Breast epithelium (tissue), 4 donors: ENCODE measurements at places on chromosomes 2 and 18. TPM values are rescaled to one million over a fixed set of nuclear protein-coding genes. Genes with fewer than 3 reads are reported as not detected.
A peak's percentile ranks its signal among the peaks of the same experiment; 100 is the strongest.

DNA sequence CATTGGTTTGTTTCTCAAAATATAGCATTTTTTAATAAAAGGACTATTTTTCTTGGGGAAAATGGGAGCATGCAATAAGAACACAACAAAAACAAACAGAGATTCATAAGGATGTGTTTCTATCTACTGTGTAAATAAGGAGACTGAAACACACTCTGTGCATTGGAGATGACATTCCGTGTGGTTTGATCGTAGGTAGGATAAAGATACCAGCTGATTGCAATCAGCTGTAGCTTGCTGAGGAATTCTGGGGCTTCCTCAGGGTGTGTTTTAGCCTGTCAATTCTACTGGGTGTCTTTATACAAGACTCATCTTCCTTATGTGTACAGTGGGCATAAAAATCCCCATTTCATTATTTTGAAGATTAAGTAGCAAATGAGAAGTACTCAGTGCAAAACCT lies 591.6 kb downstream of the DSC3 start:
- no peak for DNase-seq

GRCh38 chr18:71322201-71322600 lies 1033.4 kb downstream of the SOCS6 start:
- DNase-seq, result no peak

DNA sequence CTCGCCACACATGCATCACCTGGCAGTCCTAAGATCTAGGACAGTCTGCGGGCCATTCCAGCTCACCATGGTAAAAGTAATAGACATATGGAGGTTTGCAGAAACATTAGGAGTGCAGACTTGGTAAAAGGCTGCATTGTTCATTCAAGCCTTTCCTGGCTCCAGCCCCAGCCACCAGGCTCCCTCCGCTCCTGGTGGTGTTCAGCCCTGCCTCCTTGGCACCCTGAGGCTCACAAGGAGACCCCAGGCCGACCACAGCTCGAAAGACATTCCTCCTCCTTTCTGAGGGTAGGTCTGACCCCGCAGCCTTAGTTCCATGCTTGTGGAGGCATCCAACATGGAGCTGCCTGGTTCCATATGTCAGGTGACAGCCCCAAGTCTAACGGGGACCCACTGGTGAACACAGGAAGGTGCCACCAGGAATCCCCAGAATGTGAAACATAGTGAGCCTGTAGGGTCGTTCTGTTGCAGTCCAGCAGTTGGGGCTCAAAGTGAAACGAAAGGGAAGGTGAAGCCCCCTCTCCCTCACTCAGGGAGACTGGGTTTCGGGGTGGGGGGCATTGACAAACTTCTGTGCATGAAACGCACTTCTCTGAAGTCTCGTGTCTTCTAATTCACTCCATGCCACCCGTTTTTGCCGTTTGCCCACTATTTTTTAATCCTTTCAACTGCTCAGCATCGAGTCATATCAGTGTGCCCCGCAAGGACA lies 5.0 kb upstream of the SP100 start:
- no peak for DNase-seq

GRCh38 chr2:100821255-100821910 lies 1.4 kb downstream of the NPAS2 start:
- DNase-seq, result no peak

- DNase-seq, result no peak
These were observed 57.4 kb upstream of the B3GNT7 start for GRCh38 chr2:231337807-231338759.

DNA sequence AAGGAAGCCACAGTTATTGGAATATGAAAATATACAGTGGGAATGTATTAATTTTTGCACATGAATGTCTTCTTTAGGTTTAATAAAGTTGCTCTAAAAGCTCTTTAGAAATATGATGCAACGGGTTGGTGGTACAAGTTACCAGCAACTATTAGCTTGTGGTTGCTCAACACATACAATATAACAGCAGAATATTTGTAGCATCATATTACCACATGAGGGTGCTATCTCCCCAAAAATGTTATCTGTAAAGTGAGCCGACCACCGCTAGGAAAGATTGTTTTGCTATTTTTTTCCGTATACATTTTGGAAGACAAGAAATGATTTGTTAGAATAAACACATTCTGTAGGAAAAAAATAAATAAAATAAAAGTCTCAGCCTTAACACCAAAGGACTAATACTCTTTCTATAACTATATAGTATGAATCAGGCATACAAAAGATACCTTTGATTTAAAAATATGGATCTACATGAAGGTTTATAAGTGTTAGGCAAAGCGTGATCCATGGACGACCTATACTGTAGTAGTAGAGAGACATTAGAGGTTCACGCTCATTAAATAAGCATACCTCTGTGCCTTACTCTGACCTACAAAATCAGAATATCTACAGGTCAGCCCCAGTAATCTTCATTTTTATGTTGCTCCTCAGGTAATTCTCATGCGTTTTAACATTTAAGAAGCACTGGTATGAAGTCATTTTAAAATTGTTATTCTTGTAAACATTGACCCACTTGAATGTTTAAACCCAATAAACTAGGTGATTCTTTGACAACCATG lies 1110.6 kb upstream of the ACVR2A start:
- no peak for DNase-seq

GRCh38 chr2:212914392-212914791 lies 237.0 kb downstream of the IKZF2 start:
- no peak for DNase-seq

GRCh38 chr2:66930339-66931220 lies 466.6 kb upstream of the ETAA1 start:
- DNase-seq, result no peak

GRCh38 chr2:126880324-126880723 lies 18.4 kb upstream of the TEX51 start:
- DNase-seq, result peak; percentile 28

GRCh38 chr2:128320192-128320905 lies 1.7 kb upstream of the HS6ST1 start:
- peak; percentile 14 for DNase-seq

GRCh38 chr2:239137165-239137897 lies 263.5 kb downstream of the HDAC4 start:
- DNase-seq, result no peak

GRCh38 chr2:10507106-10507505 lies 59.0 kb upstream of the ODC1 start:
- DNase-seq, result no peak

DNA sequence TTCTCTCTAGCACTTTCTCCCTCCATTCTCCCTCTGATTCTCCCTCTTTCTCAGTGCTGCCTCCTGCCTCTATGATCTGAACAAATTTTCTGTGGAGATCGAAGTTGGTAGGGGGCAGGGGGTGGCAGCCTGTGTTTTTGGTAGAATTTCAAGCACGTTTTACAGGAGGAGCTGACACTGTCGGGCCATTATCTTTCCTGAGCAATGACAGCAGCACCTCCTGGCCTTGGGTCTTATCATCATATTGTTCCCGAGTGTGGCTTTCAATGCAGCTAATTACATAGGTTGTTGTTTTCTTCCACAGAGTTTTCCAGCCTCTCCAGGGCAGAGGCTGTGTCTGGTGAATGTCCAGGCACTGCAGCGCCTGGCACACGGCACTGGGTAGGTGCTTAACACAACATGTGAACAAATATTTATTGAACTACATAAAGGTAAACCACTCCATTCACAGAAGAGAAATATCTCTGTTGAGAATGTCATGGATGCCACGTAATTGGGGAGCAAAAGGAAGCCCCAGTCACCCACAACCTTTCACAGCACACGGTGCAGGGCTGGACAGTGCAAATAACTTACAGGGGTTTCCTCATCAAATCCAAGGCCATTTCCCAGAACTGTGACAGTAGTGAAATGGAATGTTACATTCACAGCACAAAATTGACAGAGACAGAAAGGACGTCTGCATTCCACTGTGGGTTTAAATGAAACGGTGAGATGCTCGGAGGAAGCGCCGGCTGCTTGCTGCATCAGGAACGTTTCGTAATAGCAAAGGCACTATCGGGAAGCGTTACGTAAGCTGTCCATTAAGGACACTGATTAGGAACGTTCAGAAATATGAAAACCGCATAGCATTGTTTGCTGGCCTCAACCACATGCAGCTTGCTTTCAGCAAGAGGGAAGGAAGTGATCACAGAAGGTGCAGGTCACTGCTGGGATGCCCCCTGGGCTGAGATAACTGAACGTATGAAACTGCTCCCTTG lies 6.5 kb upstream of the KCNG2 start:
- DNase-seq, result peak; percentile 38

DNA sequence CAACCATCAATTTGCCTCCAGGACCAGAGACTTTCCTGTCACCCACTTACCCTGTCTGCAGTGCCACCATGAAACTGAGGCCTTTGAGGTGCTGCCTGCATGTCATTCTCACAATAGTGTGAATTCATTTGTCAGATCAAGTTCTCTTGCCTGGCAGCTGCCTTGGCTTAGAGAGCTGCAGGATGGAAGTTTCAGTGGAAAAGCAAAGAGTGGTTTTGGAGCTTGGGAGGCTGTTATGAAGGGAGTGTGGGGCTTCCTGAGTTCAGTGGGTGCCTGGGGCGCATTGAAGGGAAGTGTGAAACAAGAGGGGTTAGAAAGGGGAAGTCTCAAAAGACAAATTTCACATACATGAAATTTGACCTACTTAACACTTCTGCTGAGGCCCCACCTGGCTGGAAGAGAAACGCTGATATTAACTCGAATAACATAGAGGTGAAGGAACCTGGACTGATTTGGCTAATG lies 7.9 kb upstream of the LBH start:
- DNase-seq, result no peak

DNA sequence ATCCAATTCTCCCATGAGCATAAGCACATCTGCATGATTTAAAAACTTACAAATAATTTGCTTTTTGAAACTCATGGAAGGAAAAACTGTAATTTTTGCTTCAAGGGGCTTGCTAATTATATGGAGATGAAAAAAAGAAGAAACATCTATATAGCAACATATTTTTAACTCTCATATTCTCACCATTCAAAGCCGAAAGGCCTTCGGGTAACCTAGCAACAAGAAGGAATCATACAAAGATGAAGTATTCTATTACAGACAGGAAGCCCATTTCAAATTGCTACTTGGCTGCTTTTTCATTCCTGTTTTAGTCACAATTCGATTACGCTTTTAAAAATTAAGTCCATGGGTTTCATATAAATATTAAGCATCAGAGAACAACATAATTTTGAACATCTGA lies 39.2 kb upstream of the RNU4ATAC start:
- DNase-seq, result no peak

DNA sequence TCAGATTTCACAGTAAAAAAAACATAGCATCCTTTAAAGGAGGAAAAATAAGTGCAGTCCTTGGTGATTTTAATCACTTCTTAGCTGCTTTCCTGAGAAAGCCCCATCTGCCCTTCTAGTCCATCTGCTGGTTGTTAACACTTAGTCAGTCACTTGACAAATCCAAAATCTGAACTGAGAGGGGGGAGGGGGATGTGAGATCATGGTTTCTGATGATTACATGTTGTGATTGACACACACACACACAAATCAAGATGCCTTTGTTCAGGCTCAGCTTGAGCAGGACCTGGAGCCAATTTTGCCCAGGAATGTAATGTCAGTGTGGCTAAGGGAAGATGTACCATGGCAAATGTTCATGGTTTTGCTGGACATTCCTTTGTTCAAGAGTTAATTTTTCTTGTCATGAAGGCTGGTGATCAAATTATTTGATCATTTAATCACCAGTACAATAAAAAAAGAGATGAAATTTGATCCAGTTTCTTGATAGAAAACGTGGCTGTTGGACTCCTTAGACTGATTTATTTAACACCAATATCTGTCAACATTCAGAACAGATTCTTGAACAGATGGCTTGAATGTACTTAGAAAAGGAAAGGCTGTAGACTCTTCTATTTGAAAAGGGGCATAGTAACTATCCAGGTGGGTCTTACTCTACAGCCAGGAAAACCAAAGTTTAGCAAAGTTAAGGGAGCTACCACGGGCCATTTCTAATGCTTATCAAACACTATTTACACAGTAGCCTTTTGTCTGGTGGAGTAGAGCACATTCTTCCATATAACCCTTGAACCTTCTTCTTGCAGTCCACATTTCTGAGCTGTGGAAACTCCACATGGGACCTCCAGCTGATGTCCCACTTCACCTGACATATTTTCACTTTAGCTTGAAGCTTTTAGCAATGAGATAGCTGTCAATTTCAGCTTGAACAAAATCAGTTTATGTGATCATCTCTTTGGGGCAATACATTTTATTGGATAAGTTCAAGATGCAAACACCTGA lies 408.7 kb downstream of the PIK3C3 start:
- DNase-seq, result no peak

DNA sequence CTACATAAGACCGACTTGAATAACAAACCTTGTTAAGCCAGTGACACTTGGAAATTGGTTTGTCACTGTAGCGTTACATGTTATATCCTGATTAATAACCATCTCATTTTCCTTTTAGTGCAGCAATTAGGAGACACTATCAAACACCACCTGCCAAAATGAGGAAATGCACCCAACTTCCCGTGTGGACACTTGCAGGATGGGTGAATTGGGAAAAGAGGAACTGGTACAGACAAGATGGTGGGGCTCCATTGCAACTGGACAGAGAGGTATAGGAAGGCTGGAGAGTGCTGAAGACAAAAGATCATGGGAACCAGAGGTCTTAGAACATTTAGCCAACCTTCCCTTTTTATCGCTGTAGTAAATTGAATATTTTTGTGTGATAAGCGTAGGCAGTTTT lies 816.3 kb upstream of the HS6ST1 start:
- no peak for DNase-seq

- DNase-seq, result no peak
These were observed 249.9 kb downstream of the PIEZO2 start for GRCh38 chr18:10899481-10899880.

GRCh38 chr2:235591921-235592320 lies 98.1 kb downstream of the AGAP1 start:
- DNase-seq, result no peak

DNA sequence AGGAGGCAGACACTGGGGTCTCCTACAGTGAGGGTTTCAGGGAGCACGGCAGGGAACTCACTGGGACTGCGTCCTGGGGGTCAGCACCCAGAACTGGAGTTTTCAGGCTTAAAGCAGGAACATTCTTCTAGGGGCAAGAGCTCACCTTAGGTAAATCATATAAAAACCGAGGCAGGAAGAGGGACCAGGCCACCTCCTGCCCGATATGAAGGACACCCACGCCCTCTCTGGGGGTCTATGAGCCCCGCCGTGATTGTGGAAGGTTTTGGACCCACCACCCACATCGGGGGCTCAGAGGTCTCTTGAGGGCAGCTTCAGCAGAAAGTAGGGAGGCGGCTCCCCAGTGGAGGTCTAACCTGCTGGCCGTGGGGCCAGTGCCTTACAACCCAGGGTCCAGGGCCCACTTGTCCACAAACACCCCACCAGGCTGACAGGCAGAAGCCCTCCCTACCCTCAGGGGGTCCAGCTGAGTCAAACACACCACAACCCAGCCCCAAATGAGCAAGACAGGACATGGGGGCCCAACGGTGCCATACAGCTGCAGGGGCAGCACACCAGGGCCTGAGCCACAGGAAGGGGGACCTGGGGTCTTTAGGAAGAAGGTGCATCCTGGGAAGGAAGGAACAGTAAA lies 25.3 kb downstream of the CROCC2 start:
- DNase-seq, result peak; percentile 45

The R3HDM1 gene
- total RNA-seq, result 21.6 TPM

The PIKFYVE gene
- total RNA-seq, result 55.8 TPM

The NFU1 gene
- total RNA-seq, result 69.9 TPM

The VIT gene
- total RNA-seq, result 136 TPM

The ARL4C gene
- total RNA-seq, result 16.1 TPM

The COL6A3 gene
- total RNA-seq, result 320 TPM

The MCM6 gene
- 11.3 TPM for total RNA-seq

The CIB4 gene
- total RNA-seq, result not detected

The PLCD4 gene
- 2.6 TPM for total RNA-seq

The OSBPL6 gene
- total RNA-seq, result 1.3 TPM

The DAPL1 gene
- not detected for total RNA-seq

The PCARE gene
- total RNA-seq, result not detected

The ERFE gene
- total RNA-seq, result not detected

The LRRC30 gene
- not detected for total RNA-seq
